Suppressor macrophage treated with lipopolysaccharide for 4 hours (primary cell): ENCODE measurements at places on chromosomes 12 and 14.
A peak's percentile ranks its signal among the peaks of the same experiment; 100 is the strongest.

- no peak for DNase-seq
These were observed 5.9 kb downstream of the DDHD1 start for GRCh38 chr14:53147208-53147607.

- DNase-seq, result no peak
These were observed 30.8 kb downstream of the SMOC1 start for GRCh38 chr14:69909826-69910550.

DNA sequence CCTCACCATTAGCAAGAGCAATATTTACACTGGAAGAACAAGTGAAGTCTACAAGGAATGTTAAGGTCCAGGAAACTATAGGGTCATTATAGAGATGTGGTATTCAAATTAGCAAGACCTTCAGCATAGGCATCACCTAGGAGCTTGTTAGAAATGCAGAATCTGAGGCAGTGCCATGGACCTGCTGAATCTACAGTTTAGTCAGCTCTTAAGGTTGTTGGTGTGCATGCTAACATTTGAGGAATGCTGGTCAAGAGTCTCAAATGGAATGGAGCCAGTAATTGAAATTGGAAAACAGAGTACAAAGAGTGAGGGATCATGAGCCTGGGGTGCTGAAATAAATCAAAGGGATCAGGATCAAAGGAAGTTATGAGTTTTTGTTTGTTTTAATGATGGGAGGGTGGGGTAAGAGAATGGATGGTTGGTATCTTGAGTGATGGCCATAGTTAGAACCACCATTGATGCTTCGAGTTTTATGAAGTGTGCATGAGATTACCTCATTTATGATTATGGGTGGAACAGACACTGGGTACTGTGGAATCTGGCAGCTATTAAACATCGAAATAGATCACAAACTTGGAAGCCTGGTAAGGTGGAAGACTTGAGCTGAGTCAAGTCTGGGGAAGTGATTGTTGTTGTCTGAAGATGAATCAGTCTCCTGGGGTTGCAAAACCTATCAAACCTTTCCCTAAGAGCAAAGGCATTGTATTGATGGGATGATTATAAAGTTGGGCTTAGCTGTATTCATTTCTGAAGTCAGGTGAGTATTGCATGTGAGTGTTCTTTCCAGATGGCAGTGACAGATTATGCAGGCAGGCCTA, 323.3 kb upstream of the E2F7 start:
- no peak for DNase-seq

- peak; percentile 75 for DNase-seq
These were observed 76.6 kb upstream of the GZMB start for GRCh38 chr14:24710403-24711112.

- no peak for DNase-seq
These were observed 160.7 kb upstream of the TMTC1 start for GRCh38 chr12:29944269-29945000.

DNA sequence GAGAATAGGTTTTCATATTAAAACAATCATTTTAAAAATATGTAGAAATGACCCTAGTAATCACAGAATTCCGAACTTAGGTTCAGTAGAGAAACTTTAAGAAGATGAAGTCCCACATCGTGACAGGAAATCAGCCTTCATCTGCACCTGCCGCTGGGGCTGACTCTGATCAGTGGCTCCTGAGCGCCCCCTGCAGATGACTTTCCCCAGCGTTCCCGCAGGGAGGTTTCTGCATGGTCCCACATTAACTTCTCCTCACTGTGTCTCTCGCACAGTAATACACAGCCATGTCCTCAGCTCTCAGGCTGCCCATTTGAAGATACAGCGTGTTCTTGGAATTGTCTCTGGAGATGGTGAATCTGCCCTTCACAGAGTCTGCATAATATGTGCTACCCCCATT, 1131.1 kb downstream of the TMEM121 start:
- DNase-seq, result no peak

- no peak for DNase-seq
These were observed 189.1 kb downstream of the BMP4 start for GRCh38 chr14:53767566-53767965.

DNA sequence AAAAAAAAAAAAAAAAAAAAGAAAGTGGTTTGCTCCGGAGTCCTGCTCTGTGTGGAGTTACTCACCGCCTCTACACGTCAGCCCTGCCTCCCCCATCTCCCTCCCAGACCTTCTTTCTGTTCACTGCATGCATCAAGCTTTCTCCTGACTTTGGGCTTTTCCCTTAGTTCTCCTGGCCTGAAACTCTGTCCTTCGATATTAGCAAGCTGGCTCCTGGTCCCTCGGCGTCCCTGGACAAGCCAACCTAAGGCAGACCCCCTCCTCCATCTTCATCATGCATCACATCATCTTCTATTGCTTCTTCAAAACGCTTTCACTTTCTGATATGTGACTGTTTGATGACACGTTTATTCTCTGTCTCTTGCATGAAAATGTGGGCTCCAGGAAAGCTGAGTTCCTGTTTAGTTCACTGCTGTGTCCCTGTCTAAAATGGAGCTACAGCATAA, 40.6 kb downstream of the SLC15A4 start:
- peak; percentile 84 for DNase-seq

- DNase-seq, result no peak
These were observed 241.7 kb downstream of the CEP128 start for GRCh38 chr14:80699861-80700260.

GRCh38 chr12:107536613-107537012, 149.0 kb upstream of the PWP1 start:
- DNase-seq, result no peak

DNA sequence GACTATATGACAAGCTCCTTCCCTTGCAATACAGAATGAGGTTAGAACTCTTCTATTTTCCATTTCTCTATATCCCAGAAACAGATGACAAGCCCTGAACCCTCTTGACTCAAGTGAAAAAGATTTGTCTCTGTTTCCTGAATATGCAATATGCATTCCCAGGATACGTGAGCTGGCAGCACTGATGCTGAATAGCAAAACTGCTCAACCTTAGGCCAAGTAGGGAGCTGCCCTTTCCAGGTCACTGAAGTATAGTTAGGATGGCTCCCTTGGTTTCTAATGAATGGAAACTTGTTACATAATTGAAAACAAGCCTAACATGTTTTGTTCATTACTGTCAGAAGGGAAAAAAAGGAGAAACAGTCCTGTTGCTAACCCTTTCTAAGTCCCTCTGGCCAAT, 47.9 kb upstream of the PLEKHG7 start:
- no peak for DNase-seq

DNA sequence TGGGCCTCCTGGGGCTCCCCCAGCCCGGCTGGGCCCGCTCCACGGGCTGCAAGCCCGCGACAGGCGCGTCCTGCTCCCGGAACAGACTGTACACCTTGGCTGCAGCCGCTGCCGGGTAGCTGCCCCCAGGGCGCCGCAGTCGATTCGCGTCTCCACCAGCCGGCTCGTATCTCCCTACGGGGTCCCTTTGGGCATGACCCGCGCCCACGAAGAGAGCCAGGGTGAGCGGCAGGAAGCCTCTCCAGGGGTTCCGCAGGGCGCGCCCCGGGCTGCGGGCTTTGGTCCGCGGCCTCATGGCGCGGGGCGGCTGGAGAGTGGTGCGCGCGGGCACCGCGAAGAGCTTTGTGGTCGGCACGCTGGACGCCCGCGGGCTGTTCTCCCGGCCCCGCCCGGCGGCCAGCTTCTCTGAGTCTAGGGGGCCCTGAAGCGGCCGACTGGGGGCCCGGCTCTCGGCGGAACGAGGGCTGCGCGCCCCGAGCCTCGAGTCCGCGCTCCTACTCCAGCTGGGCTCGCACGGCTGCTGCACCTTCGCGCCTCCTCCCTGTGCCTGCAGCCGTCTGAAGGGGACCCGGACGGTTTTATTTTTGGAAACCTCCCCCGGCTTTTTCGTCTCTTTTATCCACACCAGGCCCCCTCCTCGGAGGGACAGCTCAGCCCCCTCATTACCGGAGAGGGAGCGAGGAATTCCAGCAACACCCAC, at the start of gene LTBP2:
Gene LTBP2 (minus strand): TSS at position 588 of the 700 bp plus-strand sequence. CDS start 293 bp downstream, at position 295.
- no peak for DNase-seq

- no peak for DNase-seq
These were observed 109.9 kb downstream of the TTC8 start for GRCh38 chr14:88934351-88934806.

GRCh38 chr12:88546226-88546625, 34.0 kb downstream of the KITLG start:
- no peak for DNase-seq

DNA sequence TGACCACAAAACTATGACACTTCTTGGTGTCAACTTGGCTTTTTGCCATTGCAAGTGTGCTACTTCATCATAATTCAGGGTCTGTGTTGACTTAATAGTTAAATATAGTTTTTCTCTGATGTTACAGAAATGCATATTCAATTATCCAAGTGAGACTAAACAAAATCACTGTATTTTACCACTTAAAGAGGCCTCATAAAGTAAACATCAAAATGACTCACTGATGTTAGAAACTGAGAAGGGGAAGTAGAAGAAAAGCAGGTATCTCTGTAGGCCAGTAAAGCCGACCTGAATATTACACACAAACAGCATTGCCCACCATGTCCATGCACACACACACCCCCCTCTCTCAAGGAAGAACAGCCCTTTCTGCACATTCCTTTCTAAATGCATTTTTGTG, 55.4 kb downstream of the RPAP3 start:
- DNase-seq, result peak; percentile 7

DNA sequence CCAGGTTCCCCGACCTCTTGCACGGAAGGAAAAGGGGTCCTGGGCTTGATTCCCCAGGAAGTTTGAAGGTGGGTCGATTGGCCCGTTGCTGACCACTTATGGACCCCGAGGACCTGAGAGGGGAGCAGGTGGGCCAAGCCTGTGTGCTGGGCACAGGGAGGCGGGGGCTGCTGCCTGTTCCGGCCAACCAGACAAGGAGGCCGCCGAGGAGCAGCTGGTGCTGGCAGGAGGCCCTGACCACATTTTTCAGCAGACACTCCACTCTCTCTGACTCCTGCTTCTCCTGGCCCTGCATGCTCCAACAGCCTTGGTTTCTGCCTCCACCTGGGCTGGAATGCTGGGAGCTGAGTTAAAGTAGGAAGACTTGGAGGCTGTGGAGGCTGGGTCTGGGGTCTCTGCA, 42.8 kb downstream of the NOS1 start:
- no peak for DNase-seq

DNA sequence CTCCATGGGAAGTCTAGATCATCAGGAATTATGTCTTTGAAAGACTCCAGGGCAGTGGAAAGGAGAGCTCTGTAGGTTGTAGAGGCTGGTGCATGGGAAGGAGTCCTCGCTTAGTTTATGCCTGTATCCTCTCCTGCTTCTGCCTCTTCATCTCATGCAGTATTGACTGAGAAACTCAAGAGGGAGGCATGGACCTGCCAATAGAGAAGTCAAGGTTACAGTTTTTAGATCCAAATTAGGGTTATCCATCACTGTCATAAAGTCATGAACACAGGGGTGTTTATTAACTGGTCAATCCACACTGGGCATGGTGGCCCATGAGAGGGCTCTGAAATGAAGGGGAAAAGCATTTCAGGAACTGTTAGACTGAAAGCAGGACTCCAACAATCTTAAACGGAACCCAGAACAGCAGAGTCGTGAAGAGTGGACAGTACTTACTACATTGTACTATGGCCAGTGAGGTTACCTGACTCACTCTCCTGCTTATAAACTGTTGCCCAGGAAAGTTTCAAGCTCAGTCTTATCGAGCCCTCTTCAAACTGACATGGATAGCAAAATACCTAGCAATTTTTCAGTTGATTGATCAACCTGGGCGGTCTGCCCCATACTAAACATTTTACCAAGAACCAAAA, 30.1 kb upstream of the DHRS7 start:
- DNase-seq, result no peak

DNA sequence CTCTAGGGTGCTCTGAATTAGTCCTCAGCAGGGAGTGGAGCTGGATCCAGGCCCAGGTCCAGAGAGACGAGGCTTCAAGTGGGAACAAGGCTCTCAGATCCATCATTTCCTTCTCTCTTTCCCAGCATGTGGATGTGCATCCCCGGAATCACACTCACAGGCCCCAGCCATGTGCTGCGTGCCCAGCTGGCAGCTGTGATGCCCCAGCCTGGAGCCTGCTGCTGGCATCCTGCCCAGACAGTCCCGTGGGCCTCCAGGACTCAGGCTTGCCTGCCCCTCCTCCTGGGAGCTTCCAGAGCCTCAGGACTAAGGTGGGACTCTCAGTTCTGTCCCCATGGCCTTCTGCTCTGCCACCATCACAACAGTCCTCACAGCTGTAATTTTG, 6.2 kb upstream of the KRT84 start:
- DNase-seq, result no peak

DNA sequence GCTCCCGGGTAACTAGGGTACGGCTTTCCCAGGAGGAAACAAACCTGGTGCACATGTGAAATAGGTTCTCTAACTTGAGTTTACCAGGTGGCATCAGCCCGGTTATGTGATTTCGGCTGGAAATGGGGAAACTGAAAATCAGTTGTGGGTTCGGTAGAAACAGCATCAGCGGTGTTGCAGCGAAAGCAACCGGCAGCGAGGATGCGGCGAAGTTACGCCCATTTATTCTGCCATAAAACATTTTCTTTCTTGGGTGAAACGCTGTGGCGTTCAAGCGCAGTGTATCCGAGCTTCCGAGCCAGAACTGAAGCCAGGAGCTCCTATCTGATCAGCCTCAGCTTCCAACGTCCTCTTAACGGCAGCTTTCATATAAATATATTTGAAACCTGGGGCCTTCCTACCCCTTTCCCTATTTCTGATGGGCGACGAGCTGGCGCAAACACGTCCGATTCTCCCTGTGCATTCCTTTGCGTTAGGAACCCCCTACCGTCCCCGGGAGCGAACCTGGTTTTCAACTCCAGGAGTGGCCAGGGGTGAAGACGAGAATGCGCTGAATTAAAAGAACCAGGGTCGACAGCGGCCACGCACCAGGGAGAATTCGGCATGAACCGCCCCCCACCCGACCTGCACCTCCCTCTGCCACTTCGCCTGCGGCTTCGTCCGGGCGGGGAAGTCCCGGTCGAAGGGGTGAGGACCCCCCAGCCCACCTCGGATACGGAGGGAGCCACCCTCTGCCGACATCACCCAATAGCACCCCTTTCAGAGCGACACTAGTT, 1.6 kb downstream of the DPF3 start:
- no peak for DNase-seq

- DNase-seq, result no peak
These were observed 168.3 kb downstream of the DAD1 start for GRCh38 chr14:22420598-22421186.

GRCh38 chr14:97485201-97485600, 688.0 kb downstream of the VRK1 start:
- no peak for DNase-seq

DNA sequence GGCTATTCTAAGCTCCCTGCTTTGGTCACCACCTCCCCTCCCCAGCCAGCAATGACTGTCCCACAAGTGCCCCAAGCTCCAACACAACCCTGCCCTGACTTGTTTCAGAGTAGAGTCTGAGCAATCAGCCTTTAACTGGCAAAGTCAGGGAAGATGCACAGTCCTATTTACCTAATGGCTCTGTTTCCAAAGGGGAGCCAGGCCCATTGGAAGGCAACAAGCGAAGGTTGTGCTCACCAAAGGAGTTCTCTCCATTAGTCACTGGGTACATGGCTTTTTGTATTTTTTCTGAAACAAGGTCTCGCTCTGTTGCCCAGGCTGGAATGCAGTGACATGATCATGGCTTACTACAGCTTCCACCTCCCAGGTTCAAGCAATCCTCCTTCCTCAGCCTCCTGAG, 267.1 kb upstream of the CRY1 start:
- DNase-seq, result no peak
